ENCODE measurements at places on chromosomes 13 and 19.

DNA sequence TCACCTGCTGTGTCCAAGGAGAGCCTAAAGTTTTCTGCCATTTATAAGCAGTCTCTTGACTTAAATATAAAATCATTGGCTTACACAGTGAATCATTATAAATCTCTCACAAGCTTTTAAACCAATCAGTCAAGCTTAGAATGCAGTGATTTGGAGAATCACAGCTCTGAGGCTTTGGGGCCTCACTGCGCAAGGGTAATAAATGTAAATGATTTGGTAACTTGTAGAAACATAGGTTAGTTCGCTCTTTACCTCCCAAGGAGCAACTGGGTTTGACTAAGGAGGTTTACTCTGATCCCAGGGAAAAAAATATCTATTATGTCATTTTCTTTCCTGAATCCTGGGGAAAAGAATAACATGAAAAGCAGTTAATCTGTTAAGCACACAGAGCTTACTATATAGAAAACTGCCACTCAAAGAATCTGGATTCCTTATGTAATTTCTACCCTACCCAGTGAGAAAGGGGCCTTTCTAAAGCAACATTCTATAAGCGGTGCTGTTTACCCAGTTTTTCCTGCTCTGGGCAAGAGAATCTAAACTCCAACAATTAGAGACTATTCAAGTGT lies 128.2 kb downstream of the MZT1 start:
- DNase-seq = no peak

GRCh38 chr13:88622362-88622973 lies 951.3 kb downstream of the SLITRK5 start:
- DNase-seq = no peak

DNA sequence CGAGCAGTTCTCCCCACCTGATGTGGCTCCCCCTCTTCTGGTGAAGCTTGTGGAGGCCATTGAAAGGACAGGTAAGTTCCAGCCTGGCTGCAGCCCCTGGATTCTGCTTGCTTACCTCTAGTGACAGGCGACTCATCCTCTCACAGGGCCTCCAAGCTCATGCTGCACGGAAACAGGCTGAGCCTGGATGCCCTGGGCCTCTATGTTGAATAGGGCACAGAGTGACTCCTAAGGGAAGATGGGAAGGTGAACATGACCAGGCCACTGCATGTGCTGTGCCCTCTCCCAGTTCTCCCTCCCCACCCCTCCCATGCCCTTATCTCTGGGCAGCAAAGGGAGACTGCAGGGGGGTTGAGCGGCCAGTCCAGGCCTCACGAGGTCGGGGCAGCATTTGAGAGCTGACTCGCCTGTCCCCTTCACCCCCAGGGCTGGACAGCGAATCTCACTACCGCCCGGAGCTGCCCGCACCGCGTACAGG lies 7.6 kb downstream of the PIK3R2 start:
- DNase-seq = no peak

DNA sequence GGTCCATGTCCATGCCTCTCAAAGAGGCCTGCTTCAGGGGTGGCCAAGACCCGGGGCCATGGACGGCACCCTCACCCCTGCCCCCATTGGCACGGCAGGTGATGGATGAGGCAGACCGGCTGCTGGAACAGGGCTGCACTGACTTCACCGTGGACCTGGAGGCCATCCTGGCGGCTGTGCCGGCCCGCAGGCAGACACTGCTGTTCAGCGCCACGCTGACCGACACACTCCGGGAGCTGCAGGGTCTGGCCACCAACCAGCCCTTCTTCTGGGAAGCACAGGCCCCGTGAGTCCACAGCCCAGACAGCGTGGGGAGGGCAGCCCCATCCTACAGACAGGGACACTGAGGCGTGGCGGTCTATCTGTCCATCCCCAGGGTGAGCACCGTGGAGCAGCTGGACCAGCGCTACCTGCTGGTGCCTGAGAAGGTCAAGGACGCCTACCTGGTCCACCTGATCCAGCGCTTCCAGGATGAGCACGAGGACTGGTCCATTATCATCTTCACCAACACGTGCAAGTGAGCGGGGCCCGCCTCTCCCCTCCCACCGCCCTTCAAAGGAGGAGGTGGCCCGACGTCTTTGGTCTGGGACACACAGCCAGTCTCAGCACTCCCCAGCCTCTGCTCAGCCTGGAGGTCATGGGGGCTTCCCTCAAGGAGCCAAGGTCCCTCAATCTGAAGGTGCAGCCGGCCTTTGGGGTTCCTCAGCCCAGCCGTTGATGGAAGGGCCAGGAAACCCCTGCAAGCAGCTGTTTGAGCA lies 2.9 kb downstream of the DDX49 start:
- DNase-seq = no peak

DNA sequence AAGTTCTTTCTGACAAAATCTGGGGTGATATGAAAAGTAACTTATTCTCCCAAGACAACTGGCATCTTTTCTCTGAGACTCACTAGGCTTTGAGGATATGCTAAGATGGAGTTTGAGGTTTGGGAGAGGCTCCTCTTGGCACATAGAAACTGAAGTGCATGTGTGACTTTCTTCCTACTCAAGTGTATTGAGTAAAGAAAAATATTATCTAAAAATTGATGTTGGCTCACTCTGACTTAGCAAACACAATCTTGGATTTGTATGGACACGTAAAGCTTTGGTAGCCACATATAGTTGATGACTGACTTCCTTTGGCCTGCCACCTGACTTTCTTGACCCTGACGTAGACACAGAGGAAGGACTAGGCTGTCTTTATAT lies 71.1 kb upstream of the KLF12 start:
- DNase-seq = no peak

DNA sequence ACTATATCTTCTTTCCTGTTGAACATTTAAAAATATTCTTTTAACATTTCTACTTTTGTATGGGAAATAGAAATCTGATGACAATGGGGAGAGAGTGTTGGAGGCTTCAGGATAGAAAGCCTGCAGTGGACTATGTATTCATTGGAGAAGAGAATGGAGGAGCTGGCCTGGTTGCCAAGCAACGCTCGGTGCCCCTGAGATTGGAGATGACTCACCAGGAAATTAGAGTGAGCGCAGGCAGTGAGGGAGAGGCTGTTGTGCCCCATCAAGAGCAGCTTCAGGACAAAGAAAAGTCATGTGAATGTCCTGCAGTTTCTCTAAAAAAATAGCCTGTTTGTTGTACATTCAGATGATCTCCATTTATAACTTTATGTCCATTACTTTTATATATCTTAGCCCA lies 48.7 kb upstream of the ZNF835 start:
- no peak for DNase-seq

DNA sequence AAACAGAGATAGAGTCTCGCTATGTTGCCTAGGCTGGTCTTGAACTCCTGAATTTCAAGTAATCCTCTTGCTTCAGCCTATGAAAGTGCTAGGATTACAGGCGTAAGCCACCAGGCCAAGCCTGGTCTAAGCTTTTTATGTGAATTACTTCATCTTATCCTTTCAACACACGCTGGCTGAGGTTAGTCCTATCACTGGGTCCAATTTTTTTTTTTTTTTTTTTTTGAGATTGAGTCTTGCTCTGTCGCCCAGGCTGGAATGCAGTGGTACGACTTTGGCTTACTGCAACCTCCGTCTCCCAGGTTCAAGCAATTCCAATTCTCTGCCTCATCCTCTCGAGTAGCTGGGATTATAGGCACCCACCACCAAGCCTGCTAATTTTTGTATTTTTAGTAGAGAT lies 10.4 kb downstream of the MYO1F start:
- DNase-seq = no peak

DNA sequence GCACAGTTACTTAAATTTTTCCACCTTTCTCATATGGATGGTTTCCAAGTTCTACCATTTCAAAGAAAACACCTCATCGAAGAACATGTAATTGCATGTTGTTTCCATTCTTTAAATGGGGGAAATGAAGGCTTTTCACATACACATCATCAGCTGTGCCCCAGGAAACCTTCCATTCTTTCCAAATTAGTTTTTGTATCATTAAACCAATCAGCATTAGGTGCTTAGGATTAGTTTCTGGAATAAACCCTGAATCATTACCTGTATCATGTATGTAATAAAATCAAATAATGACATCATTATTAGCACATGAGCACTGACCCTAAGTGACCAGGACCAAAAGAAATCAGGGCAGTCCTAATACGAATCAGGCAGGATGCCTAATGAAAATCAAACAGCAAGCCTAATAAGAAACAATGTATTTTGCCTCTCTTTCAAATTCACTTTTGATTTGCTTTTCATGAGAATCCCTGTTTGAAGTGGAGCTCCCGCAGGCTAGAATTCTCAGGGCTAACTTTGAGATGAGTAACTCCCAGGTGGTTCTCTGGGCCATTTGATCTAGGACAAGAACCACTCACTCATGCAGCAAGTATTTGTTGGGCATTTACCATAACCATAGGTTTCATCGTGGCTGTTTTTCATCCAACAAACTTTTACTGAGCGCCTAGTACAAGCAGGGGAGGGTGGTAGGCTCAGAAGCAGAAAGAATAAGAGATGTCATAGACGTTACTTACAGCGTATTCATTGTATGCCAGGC lies 89.2 kb downstream of the MZT1 start:
- DNase-seq = no peak

DNA sequence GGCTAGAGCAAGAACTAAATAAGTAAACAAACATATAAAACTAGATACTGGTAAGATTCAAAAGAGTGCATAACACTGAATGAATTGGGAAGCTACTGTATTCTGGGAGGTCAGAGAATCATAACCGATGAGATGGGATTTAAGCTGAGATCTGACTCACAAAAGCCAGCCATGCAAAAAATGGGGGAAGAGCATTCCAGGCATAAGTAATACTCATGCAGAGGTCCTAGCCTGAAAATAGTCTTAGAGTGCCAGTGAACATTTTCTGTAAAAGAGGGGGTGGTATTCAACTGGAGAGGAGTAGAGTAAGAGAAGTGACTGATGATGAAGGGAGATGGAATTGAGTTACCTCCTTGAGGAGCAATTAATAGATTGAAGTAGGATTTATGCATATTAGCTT lies 872.0 kb upstream of the GPC6 start:
- DNase-seq = no peak

GRCh38 chr19:4914736-4915501 lies 5.6 kb downstream of the UHRF1 start:
- no peak for DNase-seq

GRCh38 chr19:31947436-31948115 lies 397.8 kb upstream of the ZNF507 start:
- no peak for DNase-seq

Data from D341Med (cell line).